ENCODE measurements at places on chromosomes 7 and 10.

GRCh38 chr7:51482976-51483375, 166.4 kb upstream of the COBL start:
- no peak for DNase-seq

DNA sequence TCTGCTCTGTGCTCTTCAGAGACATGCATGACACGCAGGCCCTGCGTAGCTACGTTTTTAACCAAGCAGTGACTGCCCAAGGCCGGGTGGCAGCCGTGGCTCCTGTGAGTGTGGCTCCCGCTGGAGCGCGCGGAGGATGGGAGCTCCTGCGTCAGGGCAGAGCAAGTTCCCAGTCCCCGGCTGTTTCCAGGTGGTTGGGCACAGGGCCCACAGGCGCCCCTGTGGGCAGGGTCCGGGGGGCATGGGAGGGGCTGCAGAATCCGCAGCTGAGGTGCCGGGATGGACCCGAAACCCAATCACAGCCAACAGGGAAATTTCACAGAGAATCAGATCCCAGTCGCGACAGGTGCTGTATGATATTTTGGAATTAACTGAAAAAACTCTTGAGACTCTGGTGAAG, 9.8 kb downstream of the NKX6-2 start:
- no peak for DNase-seq

DNA sequence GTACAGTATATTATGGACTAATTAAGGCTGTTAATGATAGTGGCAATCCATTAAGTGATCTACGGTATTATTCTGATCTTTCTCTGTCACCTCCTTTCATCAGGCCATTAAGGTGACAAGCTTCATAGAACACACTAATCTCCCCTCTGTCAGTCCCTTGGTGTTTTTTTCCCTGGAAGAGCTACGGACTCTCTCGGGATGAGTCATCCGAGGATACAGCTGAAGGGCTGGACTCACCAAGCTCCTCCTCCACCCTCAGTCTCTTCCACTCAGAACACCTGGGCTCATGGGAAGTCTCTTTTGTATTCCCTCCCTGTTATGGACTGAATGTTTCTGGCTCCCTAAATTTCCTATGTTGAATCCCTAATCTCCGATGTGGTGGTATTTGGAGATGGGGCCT, 69.8 kb upstream of the PLXNA4 start:
- no peak for DNase-seq

DNA sequence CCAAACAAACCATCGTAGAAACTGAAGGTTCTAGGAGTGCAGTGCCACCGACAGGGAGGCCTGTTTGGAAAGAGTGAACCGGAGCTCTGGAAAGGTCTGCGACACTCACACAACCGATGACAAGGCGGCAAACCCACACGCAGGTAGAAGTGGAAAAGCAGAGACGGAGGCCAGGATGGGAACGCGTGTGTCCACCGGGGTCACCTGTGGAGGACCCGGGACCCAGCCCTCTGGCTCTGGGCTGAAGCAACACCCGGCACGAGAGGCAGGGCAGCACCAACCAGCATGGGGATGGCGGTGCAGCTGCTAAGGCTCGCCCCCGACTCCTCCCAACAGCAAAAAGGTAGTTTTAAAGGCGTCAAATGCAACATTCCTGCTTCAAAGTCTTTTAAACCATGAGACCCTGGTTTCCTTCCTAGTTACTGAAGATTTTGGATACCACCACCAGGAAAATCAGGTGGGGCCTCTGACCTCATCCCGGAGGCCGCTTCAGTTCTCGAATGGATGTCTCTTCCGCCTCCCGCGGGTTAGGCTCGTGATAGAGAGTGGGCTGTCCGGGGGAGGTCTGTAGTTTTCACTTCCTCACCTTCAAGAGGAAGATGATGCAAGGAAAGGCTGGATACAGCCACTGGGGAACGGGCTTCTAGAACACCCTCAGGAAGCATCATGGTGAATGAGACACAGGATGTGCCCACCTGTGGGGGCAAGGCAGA, 115.5 kb downstream of the SMURF1 start:
- peak; percentile 86 for DNase-seq

DNA sequence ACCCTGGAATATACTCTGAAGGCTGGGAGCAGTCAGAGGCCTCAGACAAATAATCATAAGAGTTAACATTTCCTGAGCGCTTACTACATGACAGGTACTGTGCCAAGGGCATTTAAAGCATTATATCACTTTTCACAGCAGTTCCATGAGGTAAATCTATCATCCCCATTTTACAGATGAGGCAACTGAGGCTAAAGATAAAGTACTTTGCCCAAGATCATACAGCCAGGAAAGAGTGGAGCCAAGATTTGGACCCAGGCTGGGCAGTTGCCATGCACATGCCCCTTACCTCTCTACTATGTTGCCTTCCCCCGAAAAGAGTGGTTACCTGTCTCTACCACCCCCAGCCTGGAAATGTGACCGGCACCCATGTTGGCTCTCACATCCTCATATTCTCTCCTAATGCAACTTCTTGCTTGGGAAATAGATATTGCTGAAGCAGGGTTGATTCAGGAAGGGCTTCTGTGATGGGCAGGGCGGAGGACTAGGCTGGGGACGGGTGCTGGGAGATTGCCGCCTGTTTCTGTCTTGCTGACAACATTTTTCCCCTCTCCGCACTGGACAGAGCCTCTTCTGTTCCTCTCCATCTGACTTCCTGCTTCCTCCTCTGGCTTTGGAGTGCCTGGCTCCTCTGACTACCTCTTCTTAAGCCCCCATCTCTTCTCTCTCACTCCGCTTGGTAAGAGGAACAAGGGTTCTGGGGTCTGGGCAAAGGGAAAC, 13.8 kb downstream of the SMO start:
- DNase-seq, result peak; percentile 67

All from inflammatory macrophage (primary cell).